ENCODE measurements at places on chromosomes 4 and X. TPM values are rescaled to one million over a fixed set of nuclear protein-coding genes. Genes with fewer than 3 reads are reported as not detected.

Gene PJA1
- total RNA-seq: 15.6 TPM

Gene TAF7L
- total RNA-seq: 0.37 TPM

Gene TBX22
- total RNA-seq: not detected

Gene TEX13C
- total RNA-seq: not detected

Gene MAGEA3
- total RNA-seq: not detected

Gene CCDC149
- total RNA-seq: 4.4 TPM

Gene STBD1
- 2.0 TPM for total RNA-seq

Gene GRIA3
- total RNA-seq: 2.6 TPM

Gene PGAM4
- total RNA-seq: not detected

Gene KLB
- total RNA-seq: not detected

Gene TMEM31
- total RNA-seq: not detected

Gene NUDT10
- total RNA-seq: 2.2 TPM

Gene FRMPD4
- total RNA-seq: under 0.01 TPM

Gene HTATSF1
- total RNA-seq: 23.9 TPM

Gene SLC25A4
- total RNA-seq: 4.8 TPM

Gene NXF3
- total RNA-seq: not detected

Gene C4orf51
- not detected for total RNA-seq

Gene SH2D1A
- total RNA-seq: not detected

Gene ADH1B
- 17.2 TPM for total RNA-seq

Gene EXOC1L
- total RNA-seq: not detected

Gene TCP11X2
- total RNA-seq: not detected

Gene PDLIM3
- 0.59 TPM for total RNA-seq

Gene DAPP1
- total RNA-seq: not detected

Gene HOPX
- 0.37 TPM for total RNA-seq

Gene RASGEF1B
- 0.39 TPM for total RNA-seq

Gene TCEAL7
- 26.2 TPM for total RNA-seq

Data from subcutaneous preadipocyte (primary cell).